OCI-LY7 (cell line): ENCODE measurements at places on chromosomes 7 and 10. TPM values are rescaled to one million over a fixed set of nuclear protein-coding genes. Genes with fewer than 3 reads are reported as not detected.

DNA sequence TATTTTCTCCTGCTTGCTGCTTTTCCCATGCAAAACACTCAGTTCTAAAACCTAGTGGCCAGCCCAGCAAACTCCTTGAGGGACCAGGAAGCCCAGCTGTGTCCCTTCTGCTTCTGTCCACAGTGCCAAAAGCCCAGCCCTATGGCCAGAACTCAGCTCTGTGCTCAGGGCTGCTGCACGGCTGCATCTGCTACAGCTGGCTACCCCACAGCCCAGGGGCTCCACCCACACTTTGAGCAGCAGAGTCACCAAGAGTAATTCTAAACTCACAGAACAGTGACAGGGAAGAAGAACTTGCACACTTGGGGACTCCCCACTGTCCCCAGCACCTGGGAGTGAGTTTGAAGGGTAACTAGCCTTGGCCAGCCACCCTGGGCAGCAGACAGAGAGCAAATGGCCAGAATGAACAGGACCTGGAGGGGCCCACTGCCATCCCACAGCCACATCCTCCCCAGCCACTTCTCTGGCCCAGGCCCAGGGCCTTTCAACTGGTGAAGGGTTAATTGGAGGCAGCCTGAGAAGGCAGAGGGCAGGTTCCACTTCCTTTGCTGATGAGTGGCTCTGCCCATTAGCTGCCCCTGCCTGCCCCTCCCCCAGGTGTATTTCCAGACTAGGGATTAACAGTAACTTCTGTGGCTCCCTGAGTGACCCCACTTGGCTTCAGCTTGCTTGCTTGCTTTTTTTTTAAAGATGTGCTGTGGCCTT lies 28.1 kb upstream of the TRIM8 start:
- DNase-seq: no peak

DNA sequence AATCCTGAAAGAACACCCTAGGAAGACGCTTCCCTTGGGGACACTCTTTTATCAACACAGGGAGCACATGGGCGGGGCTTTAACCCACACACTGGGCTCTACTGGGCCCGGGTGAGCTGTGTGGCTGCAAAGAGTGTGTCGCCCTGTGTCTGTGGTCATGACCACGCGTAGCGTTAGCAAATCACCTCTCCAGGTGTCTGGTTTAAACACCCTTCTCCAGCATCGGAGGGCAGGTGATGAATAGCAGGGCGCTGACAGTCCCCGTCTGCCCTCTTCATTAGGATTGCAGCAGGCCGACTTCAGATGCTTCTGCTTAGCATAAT lies 127.7 kb downstream of the ADARB2 start:
- DNase-seq: no peak

DNA sequence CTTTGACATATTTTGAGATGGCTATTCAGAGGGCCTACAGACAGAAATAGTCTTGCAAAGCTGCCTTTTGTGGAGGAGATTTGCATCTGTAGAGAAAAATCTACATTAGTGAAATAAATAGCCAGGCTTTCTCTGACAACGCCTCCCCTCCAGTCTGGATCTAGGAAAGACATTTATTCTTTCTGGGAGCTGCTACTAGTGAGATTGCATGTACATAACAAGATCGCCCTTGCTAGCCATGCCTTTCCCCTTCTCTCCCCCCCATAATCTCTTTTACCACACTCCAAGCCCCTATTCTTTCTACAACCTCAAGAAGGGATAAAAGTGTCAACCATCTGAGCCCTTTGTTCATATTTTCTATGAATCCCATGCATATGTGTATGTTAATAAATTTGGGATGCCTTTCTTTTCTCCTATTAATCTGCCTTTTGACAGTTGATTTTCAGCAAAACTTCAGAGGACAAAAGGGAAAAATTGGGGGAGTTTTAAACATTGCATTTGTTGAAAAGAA lies 194.2 kb downstream of the SNX13 start:
- no peak for DNase-seq

- no peak for DNase-seq
Measured at GRCh38 chr7:16531707-16532106, 5.1 kb downstream of the LRRC72 start.

GRCh38 chr7:100137851-100138760 lies 10.6 kb upstream of the LAMTOR4 start:
- DNase-seq: peak; percentile 84

The CLEC5A gene
- total RNA-seq: not detected in 2 replicates

The FZD8 gene
- 3.9 and 4.2 TPM in 2 replicates for total RNA-seq

DNA sequence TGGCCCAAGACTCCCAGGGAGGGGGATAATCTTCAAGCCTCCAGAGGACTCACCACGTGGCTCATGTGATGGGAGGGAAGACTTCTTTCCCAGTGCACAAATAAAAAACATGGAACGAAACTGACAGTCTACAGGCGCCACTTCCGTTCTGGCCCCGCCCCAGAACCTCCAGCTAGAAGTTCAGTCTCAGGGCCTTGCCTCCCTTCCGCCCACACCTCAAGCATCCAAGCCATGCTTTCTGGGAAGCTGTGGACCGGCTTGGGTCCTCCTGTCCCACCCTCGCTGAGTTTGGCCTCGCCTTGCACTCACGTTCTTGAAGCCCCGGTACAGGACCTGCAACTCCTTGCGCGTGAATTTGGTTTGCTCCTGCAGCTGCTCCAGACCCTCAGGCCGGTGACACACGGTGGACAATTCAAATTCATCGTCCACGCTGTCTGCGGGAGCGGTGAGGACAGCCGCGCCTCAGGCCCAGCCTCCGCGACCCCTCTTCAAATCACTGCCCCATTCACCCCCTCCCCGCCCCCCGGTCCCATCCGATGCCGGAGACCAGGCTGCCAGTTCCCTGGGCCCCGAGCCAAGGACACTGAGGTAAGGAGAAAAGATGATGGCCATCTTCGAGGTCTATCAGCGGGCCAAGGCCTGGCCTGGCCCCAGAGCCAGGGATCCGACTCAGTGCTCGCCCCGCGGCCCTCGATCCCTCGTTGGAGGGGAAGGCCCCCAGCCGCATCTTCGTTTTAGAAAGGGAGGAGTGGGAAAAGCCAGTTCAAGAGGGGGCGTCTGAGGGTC lies 10.7 kb upstream of the OGA start:
- no peak for DNase-seq

The CCM2 gene
- 84.0 and 89.1 TPM in 2 replicates for total RNA-seq

- DNase-seq: no peak
Measured at GRCh38 chr7:157745721-157746709, 409.2 kb downstream of the DNAJB6 start.

The LOXL4 gene
- total RNA-seq: not detected in 2 replicates

- no peak for DNase-seq
Measured at GRCh38 chr10:124266468-124267230, 152.1 kb downstream of the OAT start.

The PLEKHS1 gene
- not detected in 2 replicates for total RNA-seq

The TMEM130 gene
- 0.57 and 0.87 TPM in 2 replicates for total RNA-seq

GRCh38 chr10:74825371-74826141 lies 844 bp upstream of the KAT6B start:
- DNase-seq: no peak

DNA sequence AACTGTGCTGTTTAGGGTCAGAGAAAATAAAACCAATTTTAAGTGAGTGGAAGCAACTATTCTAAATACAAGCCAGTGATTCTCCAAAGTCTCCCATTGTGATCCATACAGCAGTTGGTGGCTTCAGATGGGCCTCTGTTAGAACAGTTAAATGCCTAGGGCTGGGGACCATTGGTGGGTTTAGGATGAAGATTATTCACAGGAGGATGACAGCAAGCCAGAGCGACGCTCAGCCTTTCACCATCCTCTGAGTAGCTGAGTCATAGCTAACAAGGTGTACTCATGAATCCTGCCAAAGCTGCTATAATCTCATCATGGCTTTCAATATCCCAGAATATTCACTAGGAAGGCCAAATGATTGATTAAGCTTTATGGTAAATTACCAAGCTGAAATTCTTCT lies 39.6 kb downstream of the STARD3NL start:
- DNase-seq: no peak

The CPVL gene
- total RNA-seq: not detected in 2 replicates

The H2BK1 gene
- not detected in 2 replicates for total RNA-seq

GRCh38 chr10:33723181-33723580 lies 388.7 kb upstream of the NRP1 start:
- no peak for DNase-seq

The USP6NL gene
- total RNA-seq: 59.7 and 62.0 TPM in 2 replicates

The TMEM176A gene
- total RNA-seq: not detected in 2 replicates

DNA sequence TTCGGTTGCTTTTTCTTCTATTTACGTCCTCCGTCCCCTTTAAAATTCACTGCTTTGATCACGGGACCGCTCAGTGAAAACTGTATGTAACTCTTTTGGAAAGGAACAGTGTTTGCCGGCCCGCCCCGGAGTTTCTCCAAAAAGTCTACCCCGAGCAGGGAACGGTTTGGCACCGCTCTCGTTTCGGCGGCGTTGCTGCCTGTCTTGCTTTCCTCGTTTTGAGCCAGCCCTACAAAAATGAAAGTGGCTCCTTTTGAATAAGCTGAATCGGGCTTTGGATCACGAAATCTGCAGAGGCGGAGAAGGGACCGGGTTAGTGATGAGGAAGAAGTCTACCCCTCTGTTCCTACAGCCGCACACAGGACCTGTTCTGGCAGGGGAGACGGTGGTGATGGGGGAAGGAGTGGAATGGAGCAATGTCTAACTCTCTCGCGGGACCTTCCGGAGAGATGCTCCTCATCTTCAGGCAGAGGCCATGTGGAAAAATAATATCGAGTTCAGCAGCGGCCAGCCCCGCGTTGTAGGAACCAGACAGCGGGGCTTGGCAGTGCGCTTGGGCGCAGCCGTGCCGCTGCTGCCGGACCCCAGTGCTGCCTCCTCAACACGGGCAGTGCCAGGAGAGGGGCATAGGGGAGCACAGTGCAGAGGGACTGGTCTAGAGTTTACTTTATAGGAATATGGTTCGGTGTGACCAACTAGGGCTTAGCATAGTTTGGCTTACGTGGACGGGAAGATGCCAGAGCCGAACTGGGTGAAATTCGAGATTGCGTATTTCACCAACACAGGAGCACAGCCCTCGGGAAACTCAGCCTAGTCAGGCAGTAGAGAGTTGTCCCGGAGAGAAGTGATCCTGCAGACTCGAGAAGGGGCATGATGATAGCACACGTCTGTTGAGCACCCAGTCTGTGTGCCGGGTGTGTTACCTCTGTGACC lies 1.4 kb downstream of the HTRA1 start:
- DNase-seq: no peak

The FLNC gene
- total RNA-seq: 0.06 TPM in 2 replicates

The CBX3 gene
- 350 and 364 TPM in 2 replicates for total RNA-seq

The OPN4 gene
- total RNA-seq: not detected in 2 replicates

The CHAT gene
- not detected in 2 replicates for total RNA-seq

DNA sequence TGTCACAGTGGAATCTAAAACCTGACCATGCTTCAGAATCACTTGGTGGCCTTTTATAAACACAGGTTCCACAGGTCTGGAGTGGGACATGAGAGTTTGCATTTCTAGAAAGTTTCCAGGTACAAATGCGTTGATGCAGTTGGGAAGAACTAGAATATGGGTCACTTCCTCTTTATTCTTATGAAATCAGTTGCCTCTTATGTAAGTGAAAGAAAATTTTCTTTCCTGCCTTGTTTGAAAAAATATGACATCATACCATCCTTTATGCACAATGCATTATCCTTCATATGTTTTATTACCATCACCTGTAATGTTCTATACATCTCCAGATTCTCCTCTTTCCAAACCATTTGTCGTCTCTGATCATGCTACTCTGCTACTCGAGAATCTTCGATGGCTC lies 44.0 kb downstream of the PLXNA4 start:
- DNase-seq: no peak
